Hematopoietic multipotent progenitor cell treated with erythropoietin and hydrocortisone succinate and interleukin-3 and kit ligand, for 8 days (in vitro differentiated cells): ENCODE measurements at places on chromosomes 12 and 14.

DNA sequence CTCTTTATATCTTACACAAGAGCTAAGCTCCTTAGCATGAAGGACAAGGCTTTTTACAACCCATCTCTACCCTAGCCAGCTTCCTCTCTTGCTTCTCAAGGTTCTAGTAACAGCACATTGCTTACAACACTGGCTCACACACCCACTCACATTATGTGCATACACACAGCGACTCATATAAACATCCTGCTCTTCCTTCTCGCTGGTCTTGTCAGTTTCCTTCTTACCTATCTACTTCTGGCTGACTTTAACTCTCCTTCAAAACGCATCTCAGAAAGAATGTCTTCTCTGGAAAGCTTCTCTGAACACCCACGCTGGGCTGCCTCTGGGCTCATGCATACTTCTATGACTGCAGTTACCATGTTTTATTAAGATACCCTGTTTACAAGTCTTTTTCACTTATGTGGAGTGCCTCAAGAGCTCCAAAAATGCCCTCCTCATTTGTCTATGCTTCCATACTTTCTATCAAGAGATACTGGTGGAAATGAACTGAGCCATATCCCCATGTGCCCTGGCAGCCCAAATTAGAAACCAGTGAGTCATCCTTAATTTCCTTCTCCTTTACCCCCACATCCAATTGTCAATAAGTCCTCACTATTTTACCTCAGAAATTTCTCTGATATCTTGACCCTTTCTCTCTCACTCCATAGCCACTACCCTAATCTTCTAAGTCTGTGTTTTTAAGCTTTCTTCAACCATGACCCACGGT lies 126.9 kb upstream of the KRAS start:
- no peak for DNase-seq

DNA sequence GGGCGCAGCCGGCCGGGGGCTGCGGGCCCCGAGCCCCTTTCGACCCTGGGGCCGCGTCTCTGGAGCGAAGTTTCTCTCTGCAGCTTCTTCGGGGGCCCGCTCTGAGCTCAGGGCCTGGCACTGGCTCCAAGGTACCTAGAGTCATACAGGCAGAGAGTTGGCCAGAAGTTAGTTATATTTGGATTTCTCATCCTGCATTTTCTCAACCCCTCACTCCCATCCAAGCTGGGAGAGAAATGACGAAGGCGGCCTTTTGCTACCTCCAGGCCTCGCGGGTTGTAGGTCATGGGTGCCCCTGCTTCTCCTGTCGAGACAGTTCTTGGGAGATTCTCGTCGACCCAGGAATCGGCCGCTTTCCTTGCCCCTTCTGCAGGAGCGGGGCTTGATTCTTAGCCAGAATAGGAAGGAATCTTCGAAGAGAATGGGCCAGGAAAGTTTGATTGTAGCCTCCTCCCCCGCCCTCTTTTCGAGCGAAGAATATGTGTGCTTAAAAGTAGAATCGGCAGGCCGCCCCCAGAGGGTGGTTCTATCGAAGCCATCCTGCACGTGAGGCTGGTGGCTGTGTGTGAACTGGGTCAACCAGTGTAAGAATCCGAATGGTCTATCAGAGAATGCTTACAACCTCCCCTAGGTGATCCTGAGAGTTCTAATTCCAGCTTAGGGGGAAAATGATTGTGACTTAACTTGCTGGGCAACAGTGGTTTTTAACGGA lies 785 bp downstream of the MLEC start:
- peak; percentile 64 for DNase-seq

GRCh38 chr14:74697976-74698375 lies 14.9 kb downstream of the AREL1 start:
- DNase-seq, result no peak

GRCh38 chr12:121789233-121789781 lies 4.2 kb downstream of the RHOF start:
- DNase-seq, result no peak

DNA sequence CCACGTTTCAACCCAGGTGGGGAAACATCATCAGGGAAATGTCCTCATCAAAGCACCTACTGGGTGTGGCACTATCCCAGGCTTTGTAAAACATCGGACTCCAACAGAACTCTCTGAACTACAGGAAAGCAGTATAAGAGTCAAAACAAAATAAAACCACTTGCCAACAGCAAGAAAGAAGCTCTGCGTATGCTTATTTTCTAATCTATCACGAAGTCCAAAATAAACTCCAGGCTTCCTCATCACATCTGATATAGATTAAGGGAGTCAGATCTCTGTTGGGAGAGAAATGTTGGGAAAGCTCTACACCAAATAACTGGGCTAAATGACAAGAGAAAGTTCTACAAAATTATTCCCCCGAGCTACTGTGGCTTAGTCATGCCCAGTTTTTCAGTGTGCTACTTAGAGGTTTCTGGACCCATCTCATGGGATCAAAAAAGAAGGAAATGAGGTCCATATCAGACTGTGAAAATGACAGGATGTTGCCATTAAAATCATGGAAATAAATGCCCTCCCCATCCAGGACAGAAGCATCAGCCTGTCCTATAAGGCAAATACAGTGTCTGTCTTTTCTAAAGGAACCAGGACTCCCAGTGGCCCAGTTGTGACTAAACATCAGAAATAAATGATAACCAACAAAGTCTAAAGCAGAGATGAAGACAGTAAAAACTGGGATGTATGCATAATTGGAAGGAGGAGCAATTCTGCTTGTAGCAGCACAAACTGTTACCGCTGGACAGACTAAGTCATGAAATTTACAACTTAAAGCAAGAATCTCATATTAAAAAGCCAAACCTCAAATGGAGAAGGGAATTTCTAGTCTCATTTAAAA lies 149.5 kb downstream of the STXBP6 start:
- no peak for DNase-seq

DNA sequence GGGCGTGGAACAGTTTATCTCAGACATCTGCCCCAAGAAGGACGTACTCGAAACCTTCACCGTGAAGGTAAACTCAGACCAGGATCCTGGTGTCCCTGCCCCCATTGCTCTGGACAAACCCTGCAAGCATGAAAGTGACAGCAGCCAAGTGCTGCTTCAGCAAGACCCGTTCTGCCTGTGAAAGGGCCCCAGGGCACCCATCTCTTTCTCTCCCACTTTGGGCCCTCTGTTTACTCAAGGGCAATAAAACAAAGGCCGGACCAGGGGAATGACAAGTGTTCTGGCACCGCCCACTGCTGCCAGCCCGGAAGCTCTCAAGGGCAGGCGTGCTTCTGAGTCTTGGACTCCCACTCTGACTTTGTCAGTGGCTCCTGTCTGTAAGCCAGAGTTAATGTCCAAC lies 35.3 kb downstream of the CD9 start:
- DNase-seq, result no peak

GRCh38 chr14:45201905-45202304 lies 51.1 kb downstream of the MIS18BP1 start:
- peak; percentile 66 for DNase-seq

GRCh38 chr12:96044017-96044942 lies 8.9 kb upstream of the LTA4H start:
- no peak for DNase-seq

DNA sequence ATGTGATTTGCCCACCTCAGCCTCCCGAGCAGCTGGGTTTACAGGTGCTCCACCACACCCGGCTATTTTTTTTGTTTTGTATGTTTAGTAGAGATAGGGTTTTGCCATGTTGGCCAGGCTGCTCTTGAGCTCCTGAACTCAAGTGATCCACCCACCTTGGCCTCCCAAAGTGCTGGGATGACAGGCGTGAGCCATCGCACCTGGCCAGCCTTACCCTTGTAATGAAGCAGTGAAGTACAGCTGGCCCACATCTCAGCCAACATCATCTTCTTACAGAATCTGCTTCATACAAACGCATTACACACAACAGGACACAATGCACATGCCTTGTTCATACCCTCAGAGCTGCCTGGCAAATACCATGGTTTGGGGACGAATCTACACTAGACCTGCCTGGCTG lies 31.3 kb upstream of the CHFR start:
- no peak for DNase-seq
